ENCODE measurements at places on chromosomes 2 and 18. TPM values are rescaled to one million over a fixed set of nuclear protein-coding genes. Genes with fewer than 3 reads are reported as not detected.
A peak's percentile ranks its signal among the peaks of the same experiment; 100 is the strongest.

DNA sequence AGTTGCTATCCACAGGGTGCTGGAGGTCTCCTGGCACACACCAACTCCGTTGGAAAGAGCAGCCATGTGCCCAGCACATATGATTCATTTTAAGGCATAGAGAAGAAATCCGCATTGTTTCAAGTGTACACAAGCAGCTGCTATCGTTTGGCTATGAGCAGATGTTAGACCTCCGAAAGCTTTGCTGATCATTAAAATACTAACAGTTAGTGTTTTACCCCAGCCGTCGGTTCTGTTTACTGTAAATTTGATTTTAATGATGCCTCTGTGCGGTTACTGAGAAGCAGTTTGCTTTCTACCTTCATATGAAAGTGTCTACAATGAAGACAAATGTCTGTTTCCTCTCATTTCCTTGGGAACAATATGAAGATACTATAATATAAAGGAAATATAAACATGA, 154.9 kb downstream of the PTGR3 start:
- DNase-seq, result no peak

DNA sequence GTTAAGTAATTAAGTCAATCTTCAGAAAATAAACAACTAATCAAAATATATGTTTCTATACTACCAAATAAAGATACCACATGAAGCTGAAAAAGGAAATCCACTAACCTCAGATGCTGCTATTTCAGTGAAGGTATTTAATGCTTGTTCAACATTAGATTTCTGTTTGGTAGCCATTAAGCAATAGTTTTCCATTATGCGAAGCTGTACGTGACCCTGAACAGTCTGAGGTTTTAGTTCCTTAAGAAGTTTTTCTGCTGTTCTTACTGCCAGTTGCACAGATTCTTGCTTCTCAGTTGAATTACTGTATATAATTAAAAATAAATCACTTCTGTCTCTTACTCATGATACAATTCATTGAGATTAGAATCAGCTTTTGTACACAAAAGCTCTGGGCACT, 65.4 kb downstream of the TTC21B start:
- DNase-seq, result no peak

The CYRIA gene
- 5.1 TPM for total RNA-seq

DNA sequence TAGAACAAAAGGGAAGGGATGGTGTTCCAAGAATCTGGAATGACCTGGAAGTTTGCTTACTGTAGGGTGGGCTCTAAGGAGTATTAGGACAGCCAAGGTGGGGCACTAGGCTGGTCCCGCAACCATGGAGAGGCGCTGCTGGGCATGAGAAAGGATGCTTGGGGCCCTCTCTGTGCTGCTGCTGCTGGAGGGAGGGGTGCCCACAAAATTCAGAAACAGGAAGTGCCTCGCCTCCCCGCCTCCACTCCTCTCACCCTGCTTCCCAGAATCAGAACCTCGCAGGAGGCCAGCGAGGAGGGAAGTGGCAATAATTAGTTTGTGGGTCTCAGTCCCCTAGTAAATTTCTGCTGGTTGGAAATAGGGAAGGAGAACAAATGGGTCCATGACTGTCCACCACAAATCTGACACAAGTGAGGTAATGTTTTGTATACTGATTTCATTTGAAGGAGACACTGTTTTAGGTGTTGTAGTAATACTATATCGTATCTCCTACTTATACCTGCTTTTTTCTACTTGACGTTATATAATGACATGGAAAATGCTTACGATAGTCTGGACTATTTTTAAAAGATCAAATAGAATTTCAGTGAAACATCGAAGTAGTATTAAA, 7.9 kb upstream of the PDCL3 start:
- no peak for DNase-seq

GRCh38 chr2:15943378-15944280, 3.3 kb downstream of the MYCN start:
- peak; percentile 68 for DNase-seq

DNA sequence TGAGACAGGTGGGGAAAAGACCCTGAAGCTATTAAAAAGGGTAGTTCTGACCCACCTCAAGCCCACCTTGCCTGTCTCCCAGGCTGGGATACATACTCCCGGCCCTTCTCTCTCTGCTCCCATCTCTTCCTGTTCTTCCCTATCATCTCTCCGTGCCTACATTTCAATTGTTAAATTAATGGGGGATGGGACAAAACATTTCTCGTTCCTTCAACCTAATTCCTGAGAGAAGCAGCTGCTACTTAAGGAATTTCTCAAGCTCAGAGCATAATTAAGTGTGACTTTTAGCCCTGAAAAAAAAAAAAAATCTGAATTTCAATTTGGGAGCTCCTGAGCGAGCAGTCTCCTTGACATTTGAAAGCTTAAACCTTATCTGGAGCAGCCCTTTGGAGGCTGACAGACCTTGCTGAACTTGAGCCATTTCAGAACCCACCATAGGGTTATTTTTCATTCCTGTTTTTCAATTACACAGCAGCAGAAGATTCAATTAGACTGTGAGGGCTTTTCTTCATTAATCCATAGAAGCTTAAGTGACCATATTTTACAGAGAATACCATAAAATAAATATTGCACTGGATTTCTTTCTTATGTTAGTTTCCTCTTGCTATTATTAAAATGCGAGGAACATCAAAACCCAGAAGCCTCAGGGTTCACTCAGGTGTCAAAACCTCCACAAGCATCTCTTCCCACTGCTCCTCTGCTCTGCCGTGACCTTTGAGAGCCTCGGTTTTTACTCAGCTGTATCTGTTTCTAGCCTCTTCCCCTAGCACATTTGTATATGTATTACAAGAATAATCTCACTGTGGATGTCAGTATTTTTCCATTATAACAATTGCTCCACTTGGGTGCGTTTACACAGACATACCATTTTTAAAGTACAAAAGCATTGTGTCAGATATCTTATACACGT, 125.7 kb downstream of the B3GNT2 start:
- DNase-seq, result no peak

The ABHD3 gene
- 5.4 TPM for total RNA-seq

The FBXO36 gene
- 0.62 TPM for total RNA-seq

DNA sequence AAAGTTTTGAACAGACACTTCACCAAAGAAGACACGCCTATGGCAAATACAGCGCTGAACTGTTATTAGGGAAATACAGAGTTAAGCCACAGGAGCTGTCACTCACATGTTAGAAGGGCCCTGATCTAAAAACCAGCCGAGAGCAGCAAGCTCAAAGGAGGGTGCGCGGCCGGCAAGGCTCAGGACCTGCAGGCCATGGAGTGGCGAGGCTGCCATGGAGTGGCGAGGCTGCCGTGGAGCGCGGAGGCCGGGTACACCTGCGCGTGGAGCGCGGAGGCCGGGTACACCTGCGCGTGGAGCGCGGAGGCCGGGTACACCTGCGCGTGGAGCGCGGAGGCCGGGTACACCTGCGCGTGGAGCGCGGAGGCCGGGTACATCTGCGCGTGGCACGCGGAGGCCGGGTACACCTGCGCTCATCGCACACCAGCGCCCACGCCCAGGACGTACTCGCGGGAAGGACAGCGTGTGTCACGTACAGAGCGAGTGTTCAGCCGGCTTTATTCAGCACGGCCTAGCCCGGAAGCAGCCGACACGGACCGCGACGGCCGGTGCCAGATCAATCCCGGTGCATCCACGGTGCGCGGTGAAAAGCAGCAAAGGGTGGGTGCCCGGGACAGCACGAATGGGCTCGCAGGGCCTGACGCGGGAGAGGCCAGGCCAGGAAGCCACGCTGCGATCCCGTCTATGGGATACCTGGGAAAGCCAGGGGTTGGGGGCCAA, 68.8 kb downstream of the SLC66A2 start:
- DNase-seq, result peak; percentile 66

DNA sequence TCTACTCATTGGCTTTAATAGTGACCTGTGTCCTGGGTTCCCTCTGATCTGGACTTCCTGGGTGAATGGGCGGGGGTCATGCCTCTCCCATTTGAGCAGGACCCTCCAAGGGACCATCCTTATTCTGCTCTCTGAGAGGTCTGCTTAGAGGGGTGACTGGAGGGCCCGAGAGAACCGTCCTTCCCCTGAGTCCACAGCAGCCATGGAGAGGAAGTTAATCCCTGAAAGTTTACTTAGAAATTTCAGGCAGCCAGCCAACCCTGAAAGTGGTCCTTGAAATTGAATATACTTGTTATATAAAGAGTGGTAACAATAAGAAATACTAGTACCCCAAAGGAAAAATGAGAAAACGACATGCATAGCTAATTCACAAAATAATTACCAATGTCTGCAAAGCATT, 226.1 kb downstream of the DYSF start:
- DNase-seq, result no peak

The MAP3K20 gene
- 435 TPM for total RNA-seq

The AKAIN1 gene
- not detected for total RNA-seq

GRCh38 chr18:2143636-2144035, 427.7 kb downstream of the METTL4 start:
- DNase-seq, result no peak

The NCKAP1 gene
- total RNA-seq, result 135 TPM

DNA sequence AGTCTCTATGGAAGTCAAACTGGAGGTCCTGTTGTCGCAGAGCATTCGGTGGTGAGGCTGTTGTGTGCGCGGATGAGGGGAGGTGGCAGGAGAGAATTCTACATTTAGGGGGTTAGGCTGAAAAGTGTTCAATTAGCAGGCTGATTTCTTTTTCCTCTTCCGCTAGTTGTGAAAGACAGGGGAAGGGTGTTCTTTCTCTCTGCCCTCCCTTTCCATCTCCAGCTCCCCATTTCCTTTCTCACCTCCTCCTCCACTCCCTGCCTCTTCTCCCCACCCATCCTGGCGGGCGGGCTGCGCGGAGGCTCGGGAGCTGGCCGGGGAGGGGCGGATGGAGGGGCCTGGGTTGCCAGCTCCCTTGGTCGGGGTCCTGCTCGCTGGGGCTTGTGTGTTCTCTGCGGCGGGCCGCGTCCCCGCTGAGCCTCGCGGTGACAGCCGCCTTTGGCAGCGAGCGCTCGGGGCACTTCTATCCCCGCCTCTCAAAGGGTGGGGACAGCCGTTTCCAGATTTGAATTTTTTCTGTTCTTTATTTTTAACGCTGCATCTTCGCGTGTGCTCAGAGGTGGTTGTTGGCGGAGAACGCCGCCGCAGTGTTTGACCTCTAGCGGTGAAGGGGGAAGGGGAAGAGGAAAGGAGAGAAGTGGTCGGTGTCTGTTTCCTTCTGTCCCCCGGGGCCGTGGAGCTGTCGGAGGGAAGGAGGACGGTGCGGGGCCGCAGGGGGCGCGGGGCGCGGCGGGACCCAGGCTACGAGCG, 3.6 kb downstream of the SOX11 start:
- no peak for DNase-seq

DNA sequence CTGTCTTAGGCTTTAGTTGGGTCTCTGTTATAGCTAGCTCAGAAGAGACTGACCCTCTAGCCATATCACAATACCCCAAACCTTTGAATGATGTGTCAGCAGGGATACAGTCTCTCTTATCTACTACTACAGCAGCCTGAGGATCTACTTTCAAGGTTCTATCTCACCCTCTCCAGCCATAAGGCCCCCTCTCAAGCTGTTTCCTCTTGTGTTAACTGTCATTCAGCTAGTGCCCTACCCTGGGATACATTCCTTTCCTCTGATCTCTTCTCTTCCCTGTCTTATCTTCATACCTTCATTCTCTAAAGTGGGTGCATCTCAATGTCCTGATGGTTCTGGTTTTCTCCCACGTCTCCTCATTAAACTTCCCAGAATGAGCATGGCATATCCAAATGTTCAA, 434.7 kb downstream of the NRXN1 start:
- no peak for DNase-seq

Data from Right ventricle myocardium inferior (tissue), 1 donor.